T follicular helper cell (primary cell): ENCODE measurements at places on chromosomes 2 and 18.

DNA sequence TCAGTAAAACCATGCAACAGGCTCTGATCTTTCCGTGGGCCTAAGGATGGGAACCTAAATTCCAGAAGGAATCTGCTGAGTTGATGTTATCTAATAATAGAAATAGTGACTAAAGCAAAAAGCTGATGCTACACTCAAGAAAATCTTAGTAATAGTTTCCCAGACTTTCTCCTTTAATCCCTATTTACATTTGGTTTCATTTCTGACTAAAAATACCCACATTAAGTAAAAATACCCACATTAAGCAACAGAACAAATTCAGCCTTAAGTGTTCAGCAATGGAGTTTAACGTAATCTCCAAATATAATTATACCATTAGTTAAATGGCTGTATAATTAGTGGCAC, 50.3 kb downstream of the CCBE1 start:
- no peak for DNase-seq

DNA sequence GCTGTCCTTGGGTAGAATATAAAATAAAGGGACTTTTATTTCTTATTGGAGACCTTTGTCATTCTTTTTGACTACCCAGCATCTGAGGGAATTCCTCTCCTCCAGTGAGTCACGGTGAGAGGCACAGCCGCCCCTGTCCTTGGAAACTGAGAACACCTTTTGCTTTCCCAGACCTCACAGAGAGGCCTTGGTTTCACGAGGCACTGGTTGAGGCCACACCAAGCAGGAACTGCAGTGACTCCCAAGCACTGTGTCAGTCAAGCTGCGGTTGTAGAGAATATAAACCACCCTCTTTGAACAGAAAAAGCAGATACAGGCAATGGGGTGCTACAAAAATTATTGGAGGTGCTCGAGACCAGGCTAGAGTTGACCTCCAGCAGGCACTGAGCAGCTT, 16.4 kb downstream of the PRKAG3 start:
- no peak for DNase-seq

DNA sequence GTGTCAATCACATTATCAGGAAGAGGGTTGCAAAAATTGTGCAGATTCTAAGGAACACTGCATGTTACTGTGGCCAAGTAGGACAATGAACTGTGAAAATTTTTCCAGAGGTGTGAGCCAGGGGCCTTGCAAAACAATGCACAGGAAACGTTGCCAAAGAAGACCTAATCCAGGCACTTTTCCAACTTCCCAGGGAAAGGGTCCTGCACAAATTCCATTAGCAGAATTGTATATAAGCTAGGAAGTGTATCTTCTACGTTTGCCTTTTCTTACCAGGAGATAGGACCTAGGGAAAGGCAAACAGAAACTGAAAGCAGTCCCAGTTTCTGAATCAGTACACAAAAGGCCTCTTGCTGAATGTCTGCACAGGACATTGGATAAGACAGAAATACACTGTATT, 1888.3 kb upstream of the CELF4 start:
- DNase-seq, result no peak

- DNase-seq, result no peak
Measured at GRCh38 chr18:11522992-11523391, 86.4 kb upstream of the SLC35G4 start.

GRCh38 chr2:106189764-106190468, 4.2 kb downstream of the UXS1 start:
- DNase-seq, result no peak

DNA sequence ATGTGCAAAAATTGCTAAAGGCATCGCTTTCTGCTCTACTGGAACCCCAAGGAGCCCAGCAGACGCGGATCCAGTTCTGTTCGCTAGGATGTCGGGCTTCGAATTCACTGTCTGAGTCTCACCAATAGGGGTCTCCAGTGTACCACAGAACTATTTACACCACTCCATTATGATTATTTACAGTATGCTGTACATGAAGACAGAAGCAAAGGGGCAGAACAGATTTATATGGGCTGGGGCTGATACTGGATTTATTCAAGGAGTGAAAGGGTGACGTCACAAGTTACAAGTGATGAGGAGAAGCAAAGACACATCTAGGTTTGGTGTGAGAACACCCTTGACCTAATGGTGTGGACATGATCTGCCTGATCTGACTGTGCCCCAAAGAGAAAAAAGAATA, 185.3 kb upstream of the ATP5MC3 start:
- no peak for DNase-seq

DNA sequence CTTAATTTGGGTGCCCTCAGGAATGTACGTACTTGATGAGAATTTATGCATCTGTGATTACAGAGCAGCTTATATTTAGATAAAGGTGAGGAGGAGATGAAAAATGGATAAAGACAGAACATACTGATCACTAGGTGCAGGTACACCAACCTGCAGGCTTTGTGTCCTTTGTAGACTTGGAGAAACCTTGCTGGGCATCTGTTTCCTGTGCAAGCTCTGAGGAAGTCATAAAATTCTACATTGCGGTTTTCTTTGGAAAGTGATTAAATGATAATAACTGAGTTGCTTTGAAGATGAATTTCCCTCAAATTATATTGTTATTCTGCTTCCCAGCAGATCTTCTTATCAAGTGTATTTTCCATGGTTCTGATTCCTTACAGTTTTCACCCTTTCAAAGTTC, 7.7 kb downstream of the RAB27B start:
- DNase-seq, result no peak

DNA sequence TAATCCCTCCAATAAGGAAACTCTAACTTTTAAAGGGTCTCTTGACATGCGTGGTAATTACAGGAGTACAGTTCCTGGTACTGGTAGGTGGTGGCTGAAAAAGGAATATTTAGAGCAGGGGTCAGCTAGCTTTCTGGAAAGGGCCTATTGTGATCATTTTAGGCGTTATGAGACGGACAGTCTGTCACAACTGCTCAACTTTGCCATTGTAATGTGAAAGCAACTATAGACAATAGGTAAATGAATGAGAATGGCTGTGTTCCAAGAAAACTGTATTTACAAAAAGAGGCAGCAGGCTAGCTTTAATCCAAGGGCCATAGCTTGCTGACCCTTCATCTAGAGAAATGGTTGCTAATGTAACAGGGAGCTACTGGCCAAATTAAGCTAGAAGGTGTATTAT, 177.7 kb upstream of the LRRTM1 start:
- no peak for DNase-seq

- DNase-seq, result no peak
Measured at GRCh38 chr2:20393986-20394385, 43.3 kb upstream of the PUM2 start.

DNA sequence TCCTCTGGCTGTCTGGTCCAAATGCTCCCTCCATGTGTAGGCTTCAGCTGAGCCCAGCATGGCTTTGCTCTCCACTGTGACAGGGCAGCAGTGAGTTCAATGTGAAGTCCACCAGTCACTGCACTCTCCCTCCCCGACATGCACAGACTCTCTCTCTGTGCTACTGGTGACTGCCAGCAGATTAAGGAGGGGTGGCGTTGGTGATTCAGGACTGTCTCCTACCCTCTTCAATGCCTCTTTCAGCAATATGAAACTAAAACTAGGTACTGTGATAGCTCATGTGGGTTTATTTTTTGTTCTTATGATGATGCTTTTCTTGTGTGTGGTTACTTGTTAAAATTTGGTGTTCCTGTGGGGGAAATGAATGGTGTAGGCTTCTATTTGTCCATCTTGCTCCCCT, 201.0 kb upstream of the RBMS1 start:
- no peak for DNase-seq

GRCh38 chr2:232322560-232323327, 55.8 kb upstream of the ALPP start:
- DNase-seq, result no peak

- DNase-seq, result no peak
Measured at GRCh38 chr2:226435146-226435545, 364.5 kb downstream of the IRS1 start.

- no peak for DNase-seq
Measured at GRCh38 chr2:150174971-150175421, 312.5 kb downstream of the RND3 start.

DNA sequence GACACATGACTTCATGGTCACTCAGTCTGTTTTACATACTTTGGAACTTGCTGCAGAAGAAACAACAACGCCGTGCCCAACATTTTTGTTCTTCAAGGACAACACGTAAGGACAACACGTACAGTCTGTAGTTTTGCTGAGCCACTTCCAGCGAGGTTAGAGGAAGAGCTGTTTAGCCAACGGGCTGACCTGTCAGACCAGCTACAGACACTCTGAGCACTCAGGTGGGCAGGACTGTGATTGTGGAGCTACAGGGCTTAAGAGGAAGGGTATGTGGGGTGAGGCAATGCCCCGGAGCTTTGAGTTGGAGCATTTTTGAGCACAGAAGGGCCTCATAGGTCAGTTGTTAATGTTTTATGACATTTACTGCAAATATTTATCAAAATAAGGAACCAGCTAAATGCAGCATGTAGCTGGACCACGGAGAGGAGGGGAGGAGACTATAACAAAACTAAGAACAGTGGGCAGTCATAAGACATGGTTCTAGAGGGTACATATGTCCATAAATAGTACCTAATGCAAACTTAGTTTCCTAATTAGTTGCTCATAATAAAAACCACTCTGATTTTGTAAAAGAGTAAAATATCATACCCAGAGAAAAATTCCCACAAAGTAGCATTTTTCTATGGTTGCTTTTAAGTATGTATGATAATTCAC, 26.3 kb upstream of the NPC1 start:
- no peak for DNase-seq

DNA sequence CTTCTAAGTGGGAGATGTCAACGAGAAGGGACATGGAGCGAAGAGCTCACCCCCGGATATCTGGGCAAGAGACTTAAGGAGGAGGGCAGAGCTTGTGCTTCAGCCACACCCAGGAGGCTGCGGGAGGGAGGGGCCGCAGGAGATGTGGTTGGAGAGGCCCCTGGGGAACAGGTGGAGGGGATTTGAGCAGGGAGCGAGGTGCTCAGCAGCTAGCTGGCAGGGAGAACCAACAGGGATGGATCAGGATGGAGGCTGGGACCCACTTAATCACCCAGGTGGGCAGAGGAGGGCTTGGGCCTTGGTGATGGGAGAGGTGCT, 78.3 kb downstream of the MBP start:
- DNase-seq, result no peak
